NAMALWA (cell line): ENCODE measurements at places on chromosomes 2 and 18.
A peak's percentile ranks its signal among the peaks of the same experiment; 100 is the strongest.

- no peak for DNase-seq
Observed at GRCh38 chr2:24199968-24200590, 25.2 kb downstream of the FAM228A start.

DNA sequence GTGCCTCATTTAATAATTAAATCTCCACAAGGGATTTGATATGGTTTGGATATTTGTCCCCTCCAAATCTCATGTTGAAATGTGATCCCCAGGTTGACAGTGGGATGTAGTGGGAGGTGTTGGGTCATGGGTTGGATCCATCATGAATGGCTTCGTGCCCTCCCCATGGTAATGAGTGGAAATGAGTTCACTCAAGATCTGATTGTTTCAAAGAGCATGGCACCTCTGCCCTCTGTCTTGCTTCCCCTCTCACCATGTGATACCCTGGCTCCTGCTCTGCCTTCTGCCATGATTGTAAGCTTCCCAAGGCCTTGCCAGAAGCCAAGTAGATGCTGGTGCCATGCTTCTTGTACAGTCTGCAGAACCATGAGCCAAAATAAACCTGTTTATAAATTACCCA is 15.0 kb upstream of the RAB27B start:
- DNase-seq = no peak

GRCh38 chr2:222179592-222179991 is 119.2 kb downstream of the PAX3 start:
- DNase-seq = no peak

DNA sequence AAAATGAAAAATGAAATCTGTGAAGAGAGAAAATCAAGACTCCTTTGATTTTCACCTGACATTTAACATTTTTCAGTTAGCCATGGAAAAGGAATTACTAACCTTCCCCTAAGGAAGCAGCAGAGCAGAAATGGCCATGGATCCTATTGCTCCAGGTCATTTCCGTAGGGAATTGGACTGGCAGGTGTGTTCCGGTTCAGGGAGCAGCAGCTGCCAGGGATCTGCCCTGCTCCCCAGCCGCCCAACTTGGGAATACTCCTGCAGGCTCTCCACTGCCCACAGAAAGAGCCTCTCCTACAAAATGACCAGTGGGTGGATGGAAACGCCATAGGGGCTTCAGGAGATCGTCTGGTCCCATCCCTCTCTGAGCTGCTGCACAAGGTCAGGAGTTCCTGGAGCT is 86.0 kb upstream of the MAPK4 start:
- DNase-seq = no peak

DNA sequence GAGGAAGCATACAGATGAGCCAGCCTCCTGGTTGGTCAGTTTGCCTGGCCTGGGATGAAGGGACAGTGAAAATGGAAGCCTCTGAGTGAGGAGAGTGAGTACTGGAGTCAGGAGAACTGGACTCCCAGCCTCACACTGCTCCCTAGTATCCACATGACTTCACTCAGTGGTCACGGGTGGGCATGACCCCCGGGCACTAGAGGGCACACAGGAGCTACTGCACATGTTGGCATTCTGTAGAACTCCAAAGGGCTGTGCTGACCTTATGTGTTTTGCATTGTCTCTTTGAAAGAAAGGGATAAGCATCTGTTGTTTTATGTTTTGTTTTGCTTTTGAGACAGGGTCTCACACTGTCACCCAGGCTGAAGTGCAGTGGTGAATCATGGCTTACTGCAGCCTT is 23.7 kb downstream of the NCAPH start:
- peak; percentile 18 for DNase-seq

- no peak for DNase-seq
Observed at GRCh38 chr2:207467716-207468347, 61.9 kb upstream of the CREB1 start.

DNA sequence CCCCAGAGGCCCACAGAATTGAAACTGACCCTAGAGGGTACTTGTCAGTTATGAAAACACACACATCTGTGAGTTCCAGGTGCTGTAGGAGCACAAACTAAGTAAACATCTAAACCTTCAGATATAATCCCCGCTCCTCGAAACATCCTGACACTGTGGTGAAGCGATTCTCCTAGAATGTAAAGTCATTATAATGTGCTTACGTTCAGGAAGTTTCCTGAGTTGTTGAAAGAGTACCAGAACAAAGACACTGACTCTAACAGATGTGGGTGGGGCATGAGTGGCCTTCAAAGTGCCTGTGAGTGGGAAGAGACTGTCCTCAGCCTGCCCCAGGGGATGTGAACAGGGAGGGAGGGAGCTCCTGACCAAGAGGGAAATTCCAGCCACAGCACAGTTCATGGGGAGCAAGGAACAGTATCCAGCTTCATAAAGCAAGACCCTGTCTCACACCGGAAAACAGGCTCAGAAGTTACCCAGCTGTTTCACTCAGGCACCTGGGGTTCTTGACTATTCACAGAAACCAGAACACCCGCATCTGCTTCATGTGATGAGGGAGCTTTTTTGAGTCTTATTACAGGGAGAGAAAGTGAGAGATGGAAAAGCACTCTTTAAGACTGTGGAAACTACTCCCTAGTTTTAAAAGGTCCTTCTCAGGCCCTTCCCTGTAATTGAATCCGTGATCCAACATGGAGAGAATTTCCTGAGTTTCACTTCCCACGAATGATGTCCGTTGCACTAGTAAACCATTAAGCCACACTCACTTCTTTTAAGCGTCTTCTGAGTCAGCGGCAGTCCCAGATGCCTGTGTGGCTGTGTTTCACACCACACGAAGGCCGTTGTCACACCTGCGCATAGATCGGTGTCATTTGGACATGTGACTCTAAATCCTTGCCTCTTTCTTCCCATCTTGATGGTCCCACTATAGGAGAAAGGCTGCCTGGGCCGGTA is 88.6 kb upstream of the EML6 start:
- peak; percentile 92 for DNase-seq

GRCh38 chr2:109466674-109467575 is 146.8 kb downstream of the SEPTIN10 start:
- DNase-seq = no peak

DNA sequence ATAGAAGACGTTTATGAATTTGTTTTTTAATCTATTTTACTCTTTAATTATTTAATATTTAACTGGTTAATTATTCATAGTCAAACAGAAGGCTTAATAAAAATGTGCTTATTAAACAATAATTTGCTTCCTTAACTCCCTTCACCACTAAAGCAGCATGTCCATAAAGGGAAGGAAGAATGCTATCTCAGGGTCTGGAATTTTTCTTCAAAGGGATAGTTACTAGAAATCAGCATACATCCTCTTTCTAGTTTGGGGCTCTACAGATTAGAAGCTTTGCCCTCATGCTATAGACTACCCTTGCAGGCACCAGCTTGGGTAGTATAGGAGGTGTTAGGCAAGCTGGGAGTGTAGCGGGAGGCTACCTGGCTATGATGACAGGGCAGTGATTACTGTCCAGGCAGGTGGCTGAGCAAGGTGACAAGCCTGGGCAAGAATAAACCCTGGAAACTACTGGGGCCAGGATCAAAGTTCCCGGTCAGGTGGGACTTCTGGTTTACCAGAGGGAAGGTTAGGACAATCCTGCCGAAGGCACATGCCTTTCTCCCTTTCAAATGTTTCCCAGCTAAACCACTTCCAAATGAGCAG is 276.0 kb upstream of the REV1 start:
- DNase-seq = no peak

DNA sequence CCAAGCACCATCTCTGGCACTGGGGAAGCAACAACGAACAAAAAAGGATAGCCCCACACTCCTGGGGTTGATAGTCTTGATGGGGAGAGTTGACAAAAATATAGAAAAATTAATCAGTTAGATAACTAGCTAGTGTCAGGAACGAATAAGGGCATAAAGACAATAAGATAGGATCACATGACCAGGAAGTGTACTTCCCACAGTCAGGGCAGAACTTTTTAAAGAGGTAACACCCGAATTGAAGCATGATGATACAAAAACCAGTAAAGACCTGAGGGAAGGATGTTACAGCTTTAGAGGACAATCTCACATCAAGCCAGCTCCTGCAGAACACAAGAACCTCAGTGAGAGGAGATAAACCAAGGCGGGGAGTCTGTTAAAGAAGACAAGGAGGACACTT is 295.4 kb upstream of the CRIM1 start:
- DNase-seq = no peak

DNA sequence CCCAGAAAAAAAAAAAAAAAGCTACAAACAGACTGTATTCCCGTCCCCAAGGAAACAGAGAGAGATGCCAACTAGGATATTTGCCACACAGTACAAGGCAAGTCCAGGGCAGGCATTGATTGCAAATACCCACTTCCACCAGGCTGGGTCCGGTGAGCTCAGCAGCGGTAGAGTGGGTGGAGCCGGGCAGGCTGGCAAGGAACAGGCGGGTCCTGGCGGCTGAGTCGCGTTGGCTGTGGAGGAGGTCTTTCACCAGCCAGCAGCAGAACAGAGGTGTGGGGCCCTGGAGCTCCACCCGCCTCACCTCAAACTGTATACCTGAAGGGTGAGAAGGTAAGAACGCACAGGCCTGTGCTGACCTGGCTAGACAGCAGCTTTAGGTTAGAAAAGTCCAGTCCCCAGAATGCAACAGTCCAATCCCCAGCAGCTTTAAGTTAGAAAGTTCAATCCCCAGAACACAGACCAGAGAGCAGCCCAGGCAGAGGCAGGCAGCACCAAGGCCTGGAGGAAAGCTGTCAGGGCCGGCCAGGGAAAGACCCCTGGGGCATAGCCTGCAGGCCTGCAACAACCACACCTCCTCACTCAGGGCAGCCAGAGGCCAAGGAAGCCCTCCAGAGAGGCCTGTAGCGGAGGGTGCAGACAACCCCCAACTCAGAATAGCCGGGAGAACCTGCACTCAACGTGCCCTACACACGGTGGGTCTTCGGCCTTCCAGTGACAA is 21.9 kb upstream of the MTERF4 start:
- no peak for DNase-seq

DNA sequence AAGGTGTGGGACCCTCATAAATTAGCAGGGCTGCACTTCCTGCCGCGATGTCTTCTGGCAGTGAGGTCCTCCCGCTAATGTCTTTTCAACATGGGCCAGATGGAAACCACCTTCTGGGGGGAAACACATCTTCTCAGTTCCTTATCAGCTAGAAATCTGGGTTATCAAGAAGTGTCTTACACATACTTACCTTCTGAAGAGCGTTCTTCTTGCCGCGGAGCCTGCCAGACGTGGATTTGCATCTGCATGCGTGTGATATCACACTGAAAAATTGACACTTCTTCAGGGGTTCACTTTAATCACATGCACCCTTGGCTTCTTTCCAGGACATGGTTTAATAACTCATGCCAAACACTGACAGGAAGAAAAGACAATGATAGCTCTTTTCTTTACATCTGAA is 163.5 kb upstream of the SOX11 start:
- no peak for DNase-seq

DNA sequence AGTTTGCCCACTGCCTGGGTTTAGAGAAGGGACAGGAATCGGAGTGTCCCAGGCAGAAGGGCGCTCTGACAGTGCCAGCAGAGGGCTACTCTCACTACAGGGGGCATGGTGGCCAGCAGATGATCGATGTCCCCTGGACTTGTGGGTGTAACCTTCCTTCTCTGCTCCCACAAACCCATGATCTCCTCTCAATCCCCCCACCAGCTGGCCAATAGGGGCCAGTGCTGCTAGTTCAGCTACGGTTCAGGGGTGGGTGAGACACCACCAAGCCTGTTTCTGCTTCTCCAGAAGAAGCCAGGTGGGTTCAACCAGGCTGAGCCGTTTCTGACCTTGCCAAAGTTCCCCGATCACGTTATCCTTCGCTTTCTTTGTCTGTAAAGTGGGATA is 1.3 kb downstream of the NPPC start:
- DNase-seq = no peak

GRCh38 chr2:96697476-96697875 is 42.4 kb downstream of the LMAN2L start:
- DNase-seq = no peak

DNA sequence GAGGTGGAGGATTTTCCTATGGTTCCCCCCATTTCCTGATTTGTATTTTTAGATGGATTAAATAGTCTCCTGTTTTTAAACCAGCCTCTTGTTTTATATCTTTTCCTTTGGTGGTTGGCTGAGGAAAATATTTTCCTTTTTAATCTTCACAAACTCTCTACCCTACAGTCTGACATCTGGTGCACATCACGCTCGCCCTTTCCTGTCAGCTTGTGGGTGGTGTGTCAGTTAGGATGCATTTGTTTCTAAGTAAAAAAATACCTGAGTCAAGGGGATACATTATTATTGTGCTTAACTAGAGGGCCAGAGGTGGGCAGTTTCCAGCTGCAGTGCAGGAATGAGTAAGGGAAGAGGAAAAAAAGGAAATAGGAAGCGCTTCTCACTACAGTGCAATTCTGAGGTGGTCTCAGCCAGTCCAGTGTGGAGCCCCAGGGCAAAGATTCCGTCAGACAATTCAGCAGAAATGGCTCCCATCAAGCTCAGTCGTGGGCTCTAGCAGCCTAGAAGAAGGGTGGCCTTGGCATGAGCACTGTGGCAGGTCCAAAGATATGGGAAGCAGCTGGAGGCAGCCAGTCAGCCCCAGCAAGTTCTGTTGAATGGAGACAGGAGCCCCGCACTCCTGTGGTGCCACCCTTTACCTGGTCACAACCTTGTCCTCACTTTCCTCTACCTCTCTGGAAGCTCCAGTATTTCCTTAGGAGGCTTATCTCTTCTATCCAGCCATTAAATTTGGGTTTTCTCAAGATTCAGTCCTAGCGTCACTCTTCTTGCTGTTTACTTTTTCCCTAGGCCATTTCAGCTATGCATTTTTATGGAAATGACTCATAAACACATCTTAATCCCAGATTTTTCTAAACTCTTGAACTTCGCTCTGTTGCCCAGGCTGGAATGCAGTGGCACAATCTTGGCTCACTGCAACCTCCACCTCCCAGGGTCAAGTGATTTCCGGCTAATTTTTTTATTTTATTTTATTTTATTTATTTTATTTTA is 18.5 kb downstream of the SFTPB start:
- DNase-seq = no peak

DNA sequence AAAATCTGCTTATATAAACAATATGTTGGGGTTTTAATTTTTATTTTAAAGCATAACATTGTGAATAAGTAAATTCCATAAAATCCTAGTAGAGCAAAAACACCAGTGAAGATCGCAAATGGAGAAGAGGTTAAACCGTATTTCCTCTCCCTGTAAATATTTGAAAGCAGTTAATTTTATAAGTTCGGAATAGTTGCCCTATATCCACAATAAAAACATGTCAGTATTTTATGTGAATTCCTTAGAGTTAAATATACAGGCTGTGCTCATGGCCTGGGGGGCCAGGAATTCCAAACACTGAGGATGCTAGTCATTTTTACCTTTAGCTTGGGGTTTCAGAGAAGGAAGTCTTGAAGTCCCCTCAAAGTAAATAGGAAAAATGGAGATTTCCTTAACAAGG is 135.0 kb downstream of the FIGN start:
- no peak for DNase-seq

DNA sequence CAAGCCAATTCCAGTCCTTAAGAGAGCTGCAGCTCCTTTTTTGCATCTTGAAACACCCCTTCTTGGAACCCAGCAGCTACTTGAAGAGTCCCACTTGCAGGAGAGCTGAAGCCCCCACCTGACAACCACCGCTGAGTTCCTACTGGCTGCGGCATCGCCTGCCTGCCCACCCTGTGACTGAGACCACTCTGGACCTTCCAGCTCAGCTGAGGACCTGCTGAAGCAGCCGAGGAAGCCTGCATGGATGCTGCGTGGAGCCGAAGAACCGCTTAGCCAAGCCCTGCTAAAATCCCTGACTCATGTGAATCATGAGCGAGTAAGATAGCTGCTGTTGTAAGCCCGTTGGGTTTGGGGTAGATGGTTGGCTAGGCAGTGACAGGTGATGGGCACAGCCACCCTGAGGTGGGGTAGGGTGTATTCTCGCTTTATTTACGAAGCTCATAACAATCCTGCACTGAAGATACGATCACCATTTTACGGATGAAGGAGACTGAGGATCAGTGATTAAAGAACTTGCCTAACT is 78.4 kb downstream of the INHBB start:
- no peak for DNase-seq
